Activated CD4-positive, alpha-beta T cell treated with anti-CD3 and anti-CD28 coated beads, Interleukin-2, amount 50 U/mL, for 4 hours (primary cell): ENCODE measurements at places on chromosomes 3 and 15.

- DNase-seq: peak; percentile 57
Measured at GRCh38 chr3:192917404-192918274, at the start of gene MB21D2. Gene MB21D2, minus strand, starts transcription at chr3:192917856. Its CDS starts 16 bp downstream, at chr3:192917840.

DNA sequence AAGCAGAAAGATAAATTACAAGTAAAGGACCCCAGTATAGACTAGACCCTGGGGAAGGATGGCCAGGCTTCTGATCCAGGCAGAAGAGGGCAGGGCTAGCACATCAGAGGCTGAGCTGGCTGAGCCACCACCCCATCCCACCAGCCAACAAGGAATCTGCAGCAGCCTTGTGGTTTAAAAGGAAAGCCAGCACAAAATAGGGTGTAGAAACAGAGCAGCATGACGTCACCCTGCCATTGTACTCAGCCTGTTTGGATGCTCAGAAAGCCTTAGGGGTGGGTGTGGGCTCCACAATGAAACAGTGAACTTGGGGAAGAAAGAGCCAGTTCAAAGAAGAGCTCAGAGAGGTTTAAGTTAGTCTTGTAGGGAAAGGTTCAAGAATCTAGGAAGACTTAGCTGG, 28.2 kb downstream of the DUOX1 start:
- DNase-seq: no peak

DNA sequence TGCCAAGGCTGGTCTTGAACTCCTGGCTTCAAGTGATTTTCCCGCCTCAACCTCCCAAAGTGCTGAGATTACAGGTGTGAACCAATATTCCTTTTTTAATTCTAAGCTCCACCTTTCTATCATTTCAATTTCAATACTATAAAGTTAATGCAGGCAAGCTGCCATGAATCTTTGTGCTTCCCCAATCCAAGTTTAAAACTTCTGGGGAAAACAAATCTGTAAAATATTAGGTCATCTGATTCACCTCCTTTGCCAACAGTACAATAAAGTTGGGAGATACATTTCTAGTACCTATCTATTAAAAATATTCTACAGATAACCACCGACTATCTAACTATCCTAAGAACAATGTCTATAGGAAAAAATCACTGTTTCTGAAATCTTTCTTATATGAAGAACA, 102.1 kb downstream of the ATP8B4 start:
- no peak for DNase-seq

- no peak for DNase-seq
Measured at GRCh38 chr3:34056181-34056910, 257.9 kb downstream of the PDCD6IP start.

GRCh38 chr3:96814651-96815567, 515 bp downstream of the EPHA6 start:
- no peak for DNase-seq

DNA sequence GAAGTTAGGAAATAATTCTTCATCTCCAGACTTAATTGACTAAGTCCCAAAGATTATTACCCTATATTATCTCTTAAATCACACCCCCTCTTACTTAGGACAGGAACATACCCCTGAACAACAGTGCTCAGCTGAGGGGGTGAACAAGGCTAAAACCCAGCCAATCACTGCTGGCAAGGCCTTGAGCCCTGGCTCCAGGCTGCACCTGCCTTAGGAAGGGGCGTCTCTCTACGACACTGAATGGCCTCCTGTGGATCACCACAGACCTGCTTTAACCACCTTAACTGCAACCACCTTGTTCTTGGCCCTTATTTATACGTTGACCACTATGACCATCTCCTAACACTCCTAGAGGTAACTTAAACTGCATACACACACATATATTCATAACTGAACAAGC, 267.4 kb upstream of the THBS1 start:
- no peak for DNase-seq

DNA sequence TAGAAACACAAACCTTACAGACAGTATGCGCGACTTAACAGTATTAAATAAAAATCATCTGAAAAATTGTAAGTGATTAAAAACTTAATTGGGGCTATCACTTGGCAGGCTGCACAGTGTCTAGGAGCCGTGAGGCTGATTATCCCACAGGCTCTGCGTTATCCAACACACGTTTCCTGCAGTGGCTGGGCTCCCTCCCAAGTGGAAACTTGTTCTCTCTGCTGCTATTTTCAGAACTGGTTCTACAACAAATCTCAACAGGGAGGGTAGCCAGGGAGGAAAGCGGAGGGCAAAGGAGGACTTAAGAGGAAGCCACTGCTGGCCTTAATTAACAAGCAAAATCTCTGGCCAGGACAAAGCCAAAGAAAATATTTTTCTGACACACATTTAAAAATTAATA, 555.2 kb downstream of the MAGI1 start:
- DNase-seq: no peak

- no peak for DNase-seq
Measured at GRCh38 chr15:39453620-39454019, 127.3 kb upstream of the THBS1 start.

GRCh38 chr3:72694398-72694797, 153.8 kb downstream of the SHQ1 start:
- DNase-seq: no peak

- DNase-seq: no peak
Measured at GRCh38 chr3:197417441-197417840, 119.0 kb upstream of the DLG1 start.

DNA sequence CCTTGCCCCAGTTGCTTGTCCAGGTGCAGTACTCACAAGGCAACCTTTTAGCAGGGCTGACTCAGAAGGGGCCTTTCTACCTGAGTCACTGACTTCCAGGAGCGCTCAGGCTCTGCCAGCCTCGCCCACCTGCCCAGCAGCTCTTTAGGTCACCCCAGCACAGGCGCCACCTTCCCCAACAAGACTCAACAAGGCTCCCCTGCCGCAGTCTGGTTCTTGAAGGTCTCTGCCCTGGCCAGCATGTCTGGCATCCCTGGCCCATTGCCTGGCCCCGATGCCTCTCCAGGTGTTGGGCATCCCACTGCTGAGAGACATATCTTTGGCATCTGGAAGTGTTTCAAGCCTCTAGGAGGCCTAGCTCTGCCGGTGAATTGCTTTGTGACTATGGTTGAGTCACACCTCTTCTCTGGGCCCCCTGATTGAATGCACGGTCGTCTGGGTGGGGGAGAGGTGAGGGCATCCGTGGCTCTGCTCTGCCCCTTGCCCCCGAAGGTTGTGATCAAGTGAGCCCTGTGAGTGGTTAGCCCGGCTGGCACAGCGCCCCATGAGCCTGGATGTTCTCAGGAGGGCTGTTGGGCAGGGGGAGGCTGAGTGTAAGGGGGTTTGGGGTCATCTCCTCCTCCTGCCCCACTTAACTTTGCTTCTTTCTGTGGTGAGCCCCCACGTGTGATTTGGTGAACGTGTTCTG, 21.6 kb downstream of the SNX33 start:
- no peak for DNase-seq

GRCh38 chr3:68136411-68136810, 482.0 kb upstream of the SUCLG2 start:
- DNase-seq: no peak

- DNase-seq: no peak
Measured at GRCh38 chr3:140586311-140586710, 91.6 kb upstream of the TRIM42 start.

DNA sequence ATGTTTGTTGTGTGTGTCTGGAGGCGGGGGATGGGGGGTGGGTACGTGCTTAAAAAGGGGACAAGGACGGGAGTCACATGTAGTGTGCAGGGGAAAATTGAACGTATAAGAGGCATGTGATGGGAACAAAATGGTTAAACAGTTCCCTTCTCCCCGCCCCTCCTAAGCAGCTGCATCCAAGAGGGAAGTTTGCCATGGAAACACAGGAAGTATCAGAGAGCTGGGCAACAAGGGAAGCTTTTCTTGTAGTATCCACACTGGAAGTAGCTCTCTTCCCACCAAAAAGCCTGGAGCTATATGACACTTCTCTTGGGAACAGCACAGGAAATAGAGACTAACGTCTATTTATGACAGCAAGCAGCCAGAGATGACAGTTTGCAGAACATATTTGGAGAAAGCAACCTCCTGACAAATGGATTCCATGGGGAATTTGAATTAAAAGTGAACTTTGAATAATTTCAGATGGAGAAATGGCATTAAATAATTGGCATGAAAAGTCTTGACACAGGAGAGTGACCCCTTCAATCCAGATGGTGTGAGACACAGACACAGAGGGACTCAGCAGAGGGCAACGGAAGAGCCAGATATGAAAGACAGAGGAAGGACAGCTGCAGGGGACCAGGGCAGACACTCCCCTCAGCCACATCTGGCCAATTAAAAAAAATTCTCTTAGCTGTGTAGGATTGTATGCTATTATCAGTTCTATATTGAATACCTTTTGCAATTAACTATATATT, 294.2 kb upstream of the TBL1XR1 start:
- no peak for DNase-seq

GRCh38 chr3:113005611-113006010, 14.8 kb downstream of the GTPBP8 start:
- DNase-seq: no peak

- no peak for DNase-seq
Measured at GRCh38 chr15:81887912-81888311, 157.9 kb downstream of the MEX3B start.

DNA sequence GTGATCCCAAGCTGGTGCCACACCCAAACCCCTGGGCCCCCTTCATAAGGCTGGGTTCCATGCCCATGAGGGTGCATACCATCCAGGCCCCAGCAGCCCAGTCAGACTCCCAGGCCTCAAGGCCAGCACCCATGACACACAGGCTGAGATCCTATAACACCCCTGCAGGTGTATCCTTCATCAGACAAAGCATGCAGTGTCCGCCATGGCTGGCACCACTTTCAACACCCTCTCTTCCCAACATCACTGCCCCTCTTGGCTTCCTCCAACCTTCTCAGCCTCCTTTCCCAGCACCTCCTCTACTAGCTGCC, 3.5 kb downstream of the CCDC51 start:
- no peak for DNase-seq

GRCh38 chr15:51090753-51091152, 4.0 kb downstream of the TNFAIP8L3 start:
- no peak for DNase-seq

DNA sequence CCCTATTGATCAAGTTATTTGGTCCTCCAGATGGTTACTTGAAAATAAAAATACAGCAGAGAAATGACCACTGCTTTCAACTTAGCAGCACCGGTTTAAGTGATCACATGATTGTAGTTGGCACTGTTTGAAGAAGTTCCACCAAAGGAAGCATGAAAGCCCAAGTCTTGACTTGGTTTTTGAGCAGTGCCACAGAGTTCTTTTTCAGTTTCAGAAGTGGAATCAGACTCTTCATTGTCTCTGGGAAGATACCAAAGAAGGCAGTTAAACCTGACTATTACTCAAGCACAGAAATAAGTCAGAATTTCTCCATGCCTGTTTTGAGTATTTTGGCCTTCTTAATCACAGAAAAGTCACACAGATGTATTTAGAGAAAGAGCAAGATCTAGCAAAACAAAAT, 66.7 kb downstream of the BBX start:
- DNase-seq: no peak

GRCh38 chr3:156150434-156151066, 30.2 kb downstream of the KCNAB1 start:
- DNase-seq: peak; percentile 33

GRCh38 chr3:69914395-69914794, 85.1 kb upstream of the SAMMSON start:
- no peak for DNase-seq

DNA sequence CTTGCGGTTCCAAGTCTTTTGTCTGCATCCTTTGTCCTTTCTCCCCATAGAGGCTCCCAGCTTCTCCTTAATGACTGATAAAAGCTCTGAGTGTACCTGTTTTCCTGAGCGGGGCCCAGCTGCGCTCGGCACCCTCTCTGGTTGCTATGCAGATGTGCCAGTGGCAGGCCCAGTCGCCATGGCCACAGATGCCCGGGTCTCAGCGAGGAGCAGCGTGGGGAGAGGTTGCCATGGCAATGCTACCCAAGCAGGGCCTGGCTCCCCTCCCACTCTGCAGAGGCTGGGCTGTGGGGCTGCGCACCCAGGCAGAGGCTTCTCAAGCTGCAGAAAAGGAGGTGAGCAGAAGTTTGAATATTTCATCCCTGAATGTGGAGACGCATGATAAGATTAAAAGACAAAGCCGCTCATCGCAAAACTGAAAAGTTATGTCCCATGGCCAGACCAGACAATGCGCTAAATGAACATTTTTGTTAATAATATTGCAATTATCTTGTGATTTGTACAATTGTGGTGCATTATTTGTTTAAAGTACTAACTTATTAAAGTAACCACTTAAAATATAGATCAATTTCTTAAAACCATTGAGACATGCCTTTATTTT, 66.1 kb downstream of the TPRA1 start:
- no peak for DNase-seq

GRCh38 chr15:88538972-88539371, 7.5 kb downstream of the DET1 start:
- no peak for DNase-seq

GRCh38 chr15:81911022-81911971, 134.5 kb downstream of the MEX3B start:
- no peak for DNase-seq

GRCh38 chr3:98778852-98779413, 15.8 kb downstream of the ST3GAL6 start:
- no peak for DNase-seq

DNA sequence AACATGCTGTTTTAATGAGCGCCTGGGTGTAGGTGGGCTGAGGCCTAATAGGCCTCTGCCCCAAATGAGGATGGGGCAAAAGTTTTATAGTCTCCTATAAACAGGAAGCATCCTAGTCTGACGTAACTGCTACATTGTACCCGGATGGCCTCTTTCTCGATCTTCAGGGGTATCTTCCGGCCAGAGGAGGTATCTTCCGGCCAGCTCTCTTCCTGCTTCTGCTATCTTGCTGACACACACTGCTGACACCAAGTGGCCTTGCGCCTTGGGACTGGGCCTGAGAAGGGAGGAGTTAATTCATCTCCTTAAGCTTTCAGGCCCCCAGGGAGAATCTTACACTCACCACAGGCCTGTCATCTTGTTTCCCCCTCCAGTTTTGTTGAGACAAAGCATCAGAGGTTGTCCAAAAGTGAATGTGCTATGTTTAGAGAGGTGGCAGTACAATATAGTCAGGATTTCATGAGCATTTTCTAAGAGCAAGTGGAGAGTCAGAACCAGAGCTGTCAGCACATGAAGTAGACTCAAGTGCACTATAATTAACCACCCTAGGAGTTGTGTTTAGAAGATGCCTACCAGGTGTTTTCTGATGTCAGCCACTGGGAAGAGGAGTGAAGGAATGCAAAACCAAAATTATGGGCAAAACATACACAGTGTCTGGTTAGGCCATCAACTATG, 15.6 kb upstream of the IGSF10 start:
- no peak for DNase-seq
